ENCODE measurements at places on chromosomes 13 and 19.

- no peak for DNase-seq
Observed at GRCh38 chr13:88153353-88153752, 482.2 kb downstream of the SLITRK5 start.

- no peak for DNase-seq
Observed at GRCh38 chr13:108188260-108188659, 27.1 kb downstream of the LIG4 start.

- no peak for DNase-seq
Observed at GRCh38 chr13:102930566-102930965, 84.7 kb downstream of the ERCC5 start.

GRCh38 chr19:28569132-28570131 lies 643.5 kb downstream of the UQCRFS1 start:
- no peak for DNase-seq

- DNase-seq, result peak; percentile 42
Observed at GRCh38 chr13:28000567-28000966, 12.1 kb upstream of the URAD start.

DNA sequence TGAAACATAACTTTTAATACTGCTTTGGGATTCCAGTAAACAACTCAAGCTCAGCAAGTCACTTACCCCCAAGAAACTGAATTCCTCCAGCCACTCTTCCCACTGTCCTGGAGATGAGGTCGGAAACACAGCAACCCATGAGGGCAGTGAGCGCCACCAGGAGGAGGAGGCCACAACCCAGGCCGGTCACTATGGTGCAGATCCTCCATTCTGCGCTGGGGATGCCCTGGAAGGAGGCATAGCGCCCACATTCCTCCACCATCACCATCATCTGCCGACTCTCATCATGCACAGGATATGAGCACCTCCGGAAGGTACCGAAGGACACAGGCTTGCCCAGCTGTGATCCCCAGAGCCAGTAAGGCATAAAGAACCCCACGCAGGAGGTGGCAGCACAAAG lies 2.2 kb downstream of the LHFPL6 start:
- DNase-seq, result peak; percentile 84

GRCh38 chr19:10670182-10670581 lies 16.0 kb downstream of the ILF3 start:
- DNase-seq, result peak; percentile 77

- no peak for DNase-seq
Observed at GRCh38 chr19:1987197-1988187, 28.0 kb downstream of the BTBD2 start.

- DNase-seq, result no peak
Observed at GRCh38 chr13:95754069-95754468, 77.1 kb downstream of the DNAJC3 start.

DNA sequence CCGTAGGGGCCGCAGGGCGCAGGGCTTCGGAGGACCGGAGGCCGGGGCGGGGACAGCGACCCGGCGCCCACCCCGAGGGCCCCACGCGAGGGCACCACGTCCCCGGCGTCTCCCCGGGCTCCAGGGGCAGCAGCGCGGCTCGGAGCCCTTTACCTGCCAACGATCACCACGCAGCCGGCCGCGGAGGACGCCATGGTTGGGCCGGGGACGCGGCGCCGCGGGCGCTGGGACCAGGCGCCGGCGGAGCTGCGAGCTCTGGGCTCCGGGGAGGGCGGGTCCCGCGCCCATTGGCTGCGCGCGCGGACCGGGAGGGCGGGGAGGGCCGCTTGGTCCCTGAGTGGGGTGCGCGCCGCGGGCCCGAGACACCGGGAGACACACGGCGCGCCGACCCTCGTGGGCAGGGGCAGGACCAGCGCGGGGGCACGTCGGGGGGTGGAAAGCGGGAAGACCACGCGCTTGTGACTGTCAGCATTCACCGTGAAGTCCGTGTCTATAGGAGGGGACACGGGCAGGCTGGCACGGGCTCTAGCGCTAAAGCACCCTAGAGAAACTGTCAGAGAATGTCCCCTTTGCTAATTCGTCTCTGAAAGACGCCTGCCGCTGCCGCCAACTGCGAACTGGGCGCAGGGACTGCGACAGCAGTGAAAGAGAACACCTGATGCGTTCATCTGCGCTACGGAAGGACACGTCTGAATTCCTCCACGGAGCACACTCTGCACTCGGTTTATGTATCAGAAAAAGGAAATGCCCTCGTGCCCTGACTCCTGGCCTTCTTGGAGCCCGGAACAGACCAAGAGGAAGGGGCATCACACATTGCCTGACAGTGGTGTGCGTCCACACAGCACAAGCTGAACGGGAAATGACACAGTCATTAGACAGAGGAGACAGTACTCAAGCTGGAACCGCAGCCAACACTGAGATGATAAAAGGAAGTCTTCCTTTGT lies at the start of gene CRYL1:
Gene CRYL1, minus strand, starts transcription at position 257 of the 944 bp plus-strand sequence. Its CDS starts 63 bp downstream, at position 194.
- peak; percentile 61 for DNase-seq

DNA sequence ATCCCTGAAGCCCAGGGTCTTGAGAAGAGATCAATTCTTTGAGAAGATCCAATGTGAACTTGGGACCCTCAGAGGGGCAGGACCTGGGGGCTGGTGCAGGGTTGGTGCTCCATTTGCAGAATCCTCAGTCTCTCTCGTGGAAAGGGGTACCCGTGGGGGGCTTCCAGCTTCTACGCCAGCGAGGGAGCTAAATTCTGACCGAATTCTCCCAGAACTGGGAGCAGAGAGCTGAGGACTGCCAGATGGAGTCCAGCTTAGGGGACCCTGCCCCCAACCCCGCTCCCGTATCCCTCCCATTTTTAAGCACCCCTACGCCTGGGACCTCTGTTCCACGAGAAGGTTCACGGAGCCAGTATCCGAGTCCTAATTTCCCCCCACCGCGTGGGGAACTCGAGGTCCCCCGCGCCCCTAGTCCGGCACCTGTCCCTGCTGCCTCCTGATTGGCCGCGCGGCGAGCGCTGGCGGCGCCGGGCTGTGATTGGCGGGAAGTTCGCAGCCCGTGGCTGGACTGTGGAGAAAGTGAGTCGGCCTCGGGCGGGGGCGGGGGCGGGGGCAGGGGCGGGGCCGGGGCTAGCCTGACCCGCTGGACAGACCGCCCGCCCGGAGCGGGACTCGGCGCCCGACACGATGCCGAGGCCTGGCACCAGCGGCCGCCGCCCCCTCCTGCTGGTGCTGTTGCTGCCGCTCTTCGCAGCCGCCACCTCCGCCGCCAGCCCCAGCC lies 4.4 kb upstream of the LTBP4 start:
- peak; percentile 52 for DNase-seq

- no peak for DNase-seq
Observed at GRCh38 chr13:29936956-29937355, 86.5 kb upstream of the UBL3 start.

- no peak for DNase-seq
Observed at GRCh38 chr13:112603641-112604225, 15.8 kb upstream of the TUBGCP3 start.

DNA sequence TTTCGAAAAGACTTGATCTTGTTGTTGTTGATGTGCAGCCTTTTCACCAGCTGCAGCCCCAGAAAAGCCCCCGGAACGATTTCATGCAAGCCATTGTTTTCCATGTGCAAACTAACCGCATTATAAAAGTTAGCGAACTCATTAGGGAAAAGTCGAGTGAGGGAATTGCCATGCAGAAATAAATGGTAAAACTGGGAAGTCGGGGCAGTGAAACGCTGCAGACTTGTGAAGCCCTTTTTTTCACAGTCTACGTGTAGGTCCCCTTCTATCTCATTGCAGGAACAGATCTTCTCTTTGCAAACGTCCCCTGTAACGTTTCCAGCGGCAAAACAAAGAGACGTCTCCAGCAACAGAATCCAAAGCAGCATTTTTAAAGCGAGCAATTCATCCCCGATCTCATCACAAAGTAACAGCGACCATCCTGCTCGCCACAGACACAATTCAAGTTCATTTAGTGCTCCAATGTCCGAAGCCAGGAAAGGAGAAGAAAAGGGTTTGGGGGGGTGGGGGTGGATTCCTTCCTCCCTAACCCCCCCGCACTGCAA lies 1.1 kb downstream of the SLITRK1 start:
- DNase-seq, result no peak

- DNase-seq, result no peak
Observed at GRCh38 chr13:106696719-106697118, 128.8 kb upstream of the ARGLU1 start.

GRCh38 chr13:70568571-70568970 lies 460.3 kb upstream of the KLHL1 start:
- peak; percentile 37 for DNase-seq

DNA sequence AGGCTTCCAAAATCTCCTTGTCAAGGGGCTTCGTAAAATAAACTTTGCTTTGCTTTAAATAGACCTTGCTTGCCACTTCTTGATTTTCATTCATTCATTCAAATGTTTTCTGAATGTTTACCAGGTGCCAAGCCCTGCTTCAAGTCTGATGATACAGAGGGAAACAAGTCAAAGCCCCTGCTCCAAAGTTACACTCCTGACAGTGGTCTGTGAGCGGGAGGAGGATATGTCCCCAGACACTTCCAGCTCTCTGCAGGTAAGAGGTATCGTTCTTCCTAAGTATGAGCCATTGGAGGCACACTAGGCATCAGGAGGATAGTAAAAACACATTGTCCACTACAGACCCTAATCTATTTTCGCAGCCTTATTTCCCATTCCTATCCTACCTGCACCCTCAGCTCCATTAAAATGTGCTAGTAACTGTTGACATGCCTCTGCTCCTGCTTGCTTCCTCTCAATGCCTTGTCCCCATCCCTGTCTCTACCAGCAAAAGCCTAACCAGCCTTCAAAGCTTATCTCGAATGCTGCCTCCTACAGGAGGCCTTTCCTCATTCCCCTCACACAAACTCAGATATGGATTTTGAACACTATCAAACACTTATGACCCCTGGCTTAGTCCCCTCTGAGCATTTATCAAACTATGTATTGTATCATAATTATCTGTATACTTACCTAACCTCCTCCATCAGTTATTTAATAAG lies 6.2 kb upstream of the WBP4 start:
- DNase-seq, result peak; percentile 34

DNA sequence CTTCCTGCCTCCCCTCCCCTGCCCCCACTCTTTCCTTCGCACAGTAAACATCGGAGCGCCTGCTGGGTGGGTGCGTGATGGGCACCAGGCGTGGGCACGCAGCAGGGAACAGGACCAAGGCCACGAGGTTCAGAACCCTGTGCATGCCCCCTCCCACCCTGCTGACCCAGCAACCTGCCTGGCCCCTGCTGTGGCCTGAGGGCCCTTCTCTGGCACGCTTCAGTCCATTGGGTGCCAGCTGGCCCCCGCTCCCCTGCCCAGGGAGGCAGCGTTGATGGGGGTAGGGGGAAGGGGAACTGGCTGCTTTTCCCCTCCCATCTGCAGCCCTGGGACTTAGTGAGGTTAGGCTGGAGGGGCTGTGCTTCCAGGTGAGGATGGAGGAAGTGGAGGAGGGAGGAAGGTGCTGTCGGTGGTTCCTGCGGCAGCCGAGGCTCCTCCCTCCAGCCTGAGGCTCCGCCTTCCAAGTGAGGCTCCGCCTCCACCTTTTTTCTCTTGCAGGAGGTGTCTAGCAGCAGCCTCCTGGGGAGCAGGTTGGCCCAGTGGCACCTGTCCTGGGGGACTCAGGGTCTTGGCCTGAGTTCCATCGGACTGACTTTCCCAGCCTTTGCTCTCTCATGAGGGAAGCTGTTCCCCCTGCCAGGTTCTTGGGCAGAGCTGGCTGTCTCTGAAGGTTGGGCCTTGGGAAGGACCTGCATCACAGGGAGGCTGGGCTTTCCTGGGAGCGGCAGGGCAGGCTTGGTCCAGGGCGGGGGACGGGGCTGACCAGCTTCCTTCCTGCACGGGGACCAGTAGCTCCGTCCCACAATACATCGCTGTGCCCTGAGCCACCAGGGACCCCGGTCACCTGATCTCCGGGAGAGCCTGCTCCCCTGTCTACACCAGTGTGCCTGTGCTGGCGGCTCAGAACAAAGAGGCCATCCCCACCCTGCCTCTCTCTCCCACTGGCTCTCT lies 7.3 kb downstream of the PIAS4 start:
- DNase-seq, result peak; percentile 73

DNA sequence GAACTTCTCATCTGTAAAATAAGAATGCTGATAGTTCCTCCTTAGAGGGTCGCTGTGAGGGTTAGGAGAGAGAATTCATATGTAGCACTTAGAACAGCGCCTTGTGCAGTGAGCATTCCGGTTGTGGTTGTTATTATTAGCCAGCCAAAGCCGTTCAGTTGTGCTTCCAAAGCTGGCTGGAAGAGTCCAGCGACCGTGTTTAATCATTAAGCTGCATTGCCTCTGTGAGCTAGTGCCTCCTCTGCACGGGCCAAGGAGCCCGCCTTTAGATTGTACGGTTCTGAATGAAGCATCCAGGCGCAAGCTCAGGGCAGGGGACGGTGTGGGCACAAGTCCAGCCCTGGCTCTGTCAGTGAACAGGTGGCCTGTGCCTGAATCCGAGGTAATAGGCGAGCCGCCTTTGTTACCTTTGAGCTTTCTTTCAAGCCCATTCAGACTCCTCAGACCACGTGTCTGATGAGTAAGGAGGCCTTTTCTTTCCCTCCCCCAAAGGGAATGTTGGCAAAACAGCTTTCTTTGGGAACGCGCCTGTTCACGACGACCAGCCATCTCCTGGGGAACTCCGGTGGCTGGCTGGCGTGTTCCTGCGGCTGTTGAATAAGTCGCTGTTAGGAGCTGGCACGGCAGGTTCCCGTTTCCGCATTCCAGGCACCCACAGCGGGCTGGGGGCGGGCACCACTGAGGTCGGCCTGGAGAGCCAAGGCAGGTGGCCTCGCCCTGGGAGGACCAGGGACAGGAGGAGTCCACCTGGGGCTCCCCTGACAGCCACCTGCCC lies 25.1 kb downstream of the SIPA1L3 start:
- peak; percentile 88 for DNase-seq

DNA sequence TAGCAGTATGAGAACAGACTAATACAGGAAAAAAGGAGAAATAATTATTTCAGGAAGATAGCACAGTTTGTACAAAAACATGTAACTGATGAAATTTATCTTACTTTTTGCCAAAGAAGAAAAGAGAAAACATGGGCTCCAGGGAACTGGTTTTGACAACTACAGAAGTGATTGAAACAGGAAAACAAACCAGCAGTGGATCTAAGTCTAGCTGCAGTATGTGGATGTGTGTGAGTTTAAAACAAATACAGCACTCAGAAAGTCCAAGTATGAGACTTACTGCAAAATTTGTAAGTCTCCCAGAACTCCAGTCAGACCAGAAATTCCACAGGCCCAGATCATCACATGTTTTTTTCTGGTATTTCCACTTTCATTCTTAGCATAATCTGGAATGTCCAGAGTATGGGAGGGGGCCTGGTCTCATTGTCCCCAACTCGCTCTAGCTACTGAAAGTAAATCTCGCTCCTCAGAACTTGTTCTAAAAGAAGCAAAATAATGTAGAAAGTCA lies 259.5 kb downstream of the NHLRC3 start:
- DNase-seq, result no peak

- DNase-seq, result no peak
Observed at GRCh38 chr13:108037348-108037747, 178.0 kb downstream of the LIG4 start.

DNA sequence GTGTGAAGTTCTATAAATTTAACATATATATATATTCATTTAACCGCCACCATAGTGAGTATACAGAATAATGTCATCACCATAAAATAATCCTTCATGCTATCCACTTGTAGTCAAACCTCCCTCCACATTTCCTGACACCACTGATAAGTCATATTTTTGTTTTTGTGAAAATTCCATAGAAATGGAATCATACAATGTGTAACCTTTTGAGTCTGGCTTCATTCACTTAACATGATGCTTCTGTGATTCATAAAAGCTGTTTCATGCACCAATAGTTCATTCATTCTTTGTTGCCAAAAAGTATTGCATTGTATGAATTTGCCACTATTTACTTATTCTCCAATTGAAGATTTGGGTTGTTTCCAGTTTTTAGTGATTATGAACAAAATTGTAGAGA lies 497.5 kb upstream of the PCDH20 start:
- DNase-seq, result no peak

GRCh38 chr13:45545686-45546409 lies 69.7 kb downstream of the ERICH6B start:
- no peak for DNase-seq
